Stimulated activated CD8-positive, alpha-beta memory T cell treated with anti-CD3 and anti-CD28 coated beads, Interleukin-7, amount 100 ng/mL, for 24 hours (primary cell): ENCODE measurements at places on chromosomes 5 and 9.

DNA sequence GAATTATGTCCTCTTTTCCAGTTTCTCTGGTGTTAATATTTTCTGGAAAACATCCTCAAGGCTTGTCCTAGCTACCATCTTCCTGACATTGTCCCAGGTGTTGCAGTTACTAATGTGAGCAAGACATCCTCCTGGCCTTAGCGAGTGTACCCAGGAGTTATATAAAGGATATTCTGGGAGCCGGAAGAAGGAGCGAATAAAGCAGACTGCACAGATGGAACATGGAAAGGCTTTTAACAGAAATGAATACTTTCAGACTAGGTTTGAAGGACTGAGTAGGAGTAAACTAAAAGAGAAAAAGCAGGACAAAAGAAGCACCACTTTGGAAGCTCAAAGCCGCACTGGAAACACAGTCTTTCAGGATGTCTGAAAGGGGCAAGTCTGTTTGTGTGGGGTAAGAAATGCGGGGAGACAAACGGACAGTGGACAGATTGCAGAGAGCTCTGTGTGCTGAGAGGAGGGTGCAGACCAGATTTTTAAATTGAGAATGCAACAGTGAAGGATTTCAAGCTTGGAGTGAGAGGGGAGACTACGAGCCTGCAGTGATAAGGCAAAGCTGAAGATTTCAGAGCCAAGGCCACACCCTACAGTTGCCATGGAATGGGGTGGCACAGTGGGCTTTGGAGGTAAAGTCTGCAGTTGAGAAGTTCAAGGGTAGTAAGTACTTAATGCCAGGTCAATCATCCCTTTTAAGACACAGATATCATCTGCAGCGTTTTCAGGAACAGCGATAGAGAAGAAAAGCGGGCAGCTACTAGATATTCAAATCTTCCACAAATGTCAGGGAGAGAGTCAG lies 94.1 kb upstream of the TAF11L2 start:
- no peak for DNase-seq

DNA sequence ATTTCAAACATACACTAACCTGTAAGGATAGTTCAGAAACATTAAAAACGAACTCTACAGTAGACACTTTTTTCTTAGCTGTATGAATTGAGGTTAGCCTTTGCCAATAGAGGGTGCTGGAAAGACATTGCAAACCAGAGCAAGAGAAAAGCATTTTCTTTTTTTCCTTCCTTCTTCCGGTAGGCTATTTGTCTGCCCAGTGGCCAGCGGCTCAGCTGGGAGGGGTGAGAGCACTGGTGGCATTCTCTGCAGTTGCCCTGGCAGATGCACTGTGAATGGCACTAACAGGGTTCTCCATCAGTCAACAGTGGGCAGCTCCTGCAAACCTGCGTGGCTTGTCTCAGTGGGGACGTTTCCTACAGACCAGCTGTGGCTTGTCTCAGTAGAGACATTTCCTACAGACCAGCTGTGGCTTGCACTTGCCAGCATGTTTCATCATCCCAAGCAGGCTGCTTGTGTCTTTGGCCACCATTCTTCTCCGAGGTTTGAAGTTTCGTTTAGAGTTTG lies 984.5 kb upstream of the CDH18 start:
- no peak for DNase-seq

- DNase-seq: no peak
Measured at GRCh38 chr9:112860451-112860850, 30.2 kb downstream of the SLC46A2 start.

DNA sequence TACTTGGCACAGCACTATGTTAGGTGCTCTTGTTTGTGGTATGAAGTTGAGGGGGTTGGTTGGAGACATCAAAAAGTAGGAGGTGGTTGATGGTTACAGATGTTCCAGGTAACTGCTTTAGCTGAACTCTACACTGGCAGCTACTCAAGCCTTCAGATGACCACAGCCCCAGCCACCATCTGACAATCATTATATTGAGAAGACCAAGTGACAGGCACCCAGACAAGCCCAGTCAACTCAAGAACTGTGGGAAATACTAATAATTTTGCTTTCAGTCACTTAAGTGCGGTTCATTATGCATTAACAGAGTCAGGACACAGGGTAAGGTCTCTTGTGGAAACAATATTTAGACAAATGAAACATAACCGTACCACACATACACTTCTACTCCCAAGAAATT lies 38.9 kb upstream of the SLIT3 start:
- DNase-seq: no peak

GRCh38 chr5:9947225-9947714 lies 302.4 kb downstream of the ATPSCKMT start:
- DNase-seq: no peak

DNA sequence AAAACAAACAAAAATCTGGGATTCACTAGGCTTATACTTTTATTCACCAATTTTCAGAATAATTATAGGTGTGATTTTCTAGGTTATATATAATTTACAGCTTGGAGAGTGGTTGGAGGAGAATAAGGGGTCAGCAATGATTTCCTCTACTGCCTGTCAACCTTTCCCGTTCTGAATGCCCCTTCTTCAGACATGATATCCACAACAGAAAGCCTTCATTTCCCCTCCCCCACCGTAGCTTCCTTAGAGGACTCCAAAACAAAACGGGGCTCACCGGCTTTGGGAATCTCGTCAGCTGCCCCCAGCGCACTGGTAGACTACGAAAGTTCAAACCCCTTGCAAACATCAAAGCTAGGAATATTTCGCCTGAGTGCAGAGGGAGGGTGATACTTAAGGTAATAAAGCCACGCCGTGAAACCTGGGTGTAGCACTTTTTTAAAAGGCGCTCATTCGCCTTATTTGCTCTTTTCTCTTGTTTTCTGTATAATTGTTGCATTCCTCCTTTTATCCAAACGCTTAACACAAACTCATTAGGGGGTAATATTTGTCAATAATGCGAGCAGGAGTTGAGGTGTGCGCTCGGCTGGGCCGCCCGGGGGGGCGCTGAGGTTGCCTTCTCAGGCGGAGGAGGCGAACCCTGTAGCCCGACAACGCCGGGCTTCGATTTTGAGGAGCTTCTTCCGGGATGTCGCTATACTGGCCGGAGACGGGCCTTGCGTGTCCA lies 2.4 kb downstream of the OTP start:
- DNase-seq: no peak

- no peak for DNase-seq
Measured at GRCh38 chr5:1479581-1480188, 34.4 kb upstream of the SLC6A3 start.

GRCh38 chr9:85713897-85714296 lies 27.9 kb downstream of the AGTPBP1 start:
- no peak for DNase-seq

- DNase-seq: no peak
Measured at GRCh38 chr5:20300110-20300509, 312.1 kb upstream of the CDH18 start.

GRCh38 chr5:109812698-109813097 lies 123.0 kb downstream of the MAN2A1 start:
- DNase-seq: no peak

GRCh38 chr9:77751341-77752091 lies 103.4 kb upstream of the GNA14 start:
- DNase-seq: no peak

- DNase-seq: no peak
Measured at GRCh38 chr5:3694819-3695218, 99.2 kb downstream of the IRX1 start.

DNA sequence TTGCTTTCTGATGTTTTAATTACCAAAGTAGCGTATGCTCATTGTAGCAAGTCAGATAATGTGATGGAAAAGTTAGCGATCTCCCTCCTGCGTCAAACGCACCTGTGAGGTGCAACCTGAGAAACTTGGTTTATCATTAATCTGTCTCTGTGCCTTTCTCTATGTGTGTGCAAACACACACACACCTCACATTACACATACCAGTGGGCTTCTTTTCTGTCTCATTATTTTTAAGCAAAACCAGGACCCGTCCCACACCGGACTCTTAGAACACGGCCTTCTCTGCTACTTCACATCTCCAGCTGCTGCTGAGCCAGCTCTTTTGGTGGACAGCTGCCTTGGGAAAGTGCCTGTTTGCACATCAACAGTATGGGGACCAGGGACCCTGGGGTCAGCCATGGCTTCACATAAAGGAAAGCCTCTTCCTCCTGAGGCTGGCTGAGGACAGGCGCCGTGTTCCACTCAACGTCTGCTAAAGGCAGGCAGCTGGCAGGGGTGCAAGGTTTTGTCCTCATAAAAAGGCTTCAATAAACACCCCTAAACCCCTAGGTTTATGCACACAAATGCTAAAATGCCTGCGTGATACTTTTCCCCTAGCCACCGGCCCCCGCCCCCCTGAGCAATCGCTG lies 44.2 kb downstream of the MRPL36 start:
- DNase-seq: no peak

GRCh38 chr5:142664636-142665035 lies 21.3 kb downstream of the FGF1 start:
- no peak for DNase-seq

DNA sequence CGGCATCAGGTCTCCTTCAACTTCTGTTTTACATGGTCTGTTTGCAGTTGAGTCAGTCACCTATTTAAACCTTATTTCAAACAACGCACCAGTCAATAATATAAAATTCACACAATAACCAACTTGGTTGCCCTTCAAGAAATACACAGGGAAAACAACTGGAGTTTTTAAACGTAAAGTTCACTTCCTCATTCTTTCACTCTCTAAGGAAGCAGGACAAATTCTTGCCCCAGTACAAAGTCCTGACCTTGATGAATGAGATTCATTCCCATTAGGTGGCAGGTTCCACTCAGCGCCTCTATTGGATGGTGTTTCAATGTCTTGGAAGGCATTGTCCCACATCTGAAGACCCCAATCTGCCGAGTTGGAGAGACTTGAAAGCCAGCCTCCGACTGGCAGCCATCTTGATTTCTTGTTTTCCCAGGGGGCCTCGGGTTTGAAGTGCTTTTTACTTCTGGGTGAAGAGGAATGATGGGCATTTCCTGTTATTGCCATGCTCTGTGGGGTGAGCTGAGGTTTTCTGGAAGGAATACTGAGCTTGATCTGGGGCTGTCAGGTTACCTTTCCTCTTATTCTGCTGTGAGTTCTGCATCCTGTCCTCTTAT lies 105.0 kb downstream of the ACER2 start:
- DNase-seq: no peak

DNA sequence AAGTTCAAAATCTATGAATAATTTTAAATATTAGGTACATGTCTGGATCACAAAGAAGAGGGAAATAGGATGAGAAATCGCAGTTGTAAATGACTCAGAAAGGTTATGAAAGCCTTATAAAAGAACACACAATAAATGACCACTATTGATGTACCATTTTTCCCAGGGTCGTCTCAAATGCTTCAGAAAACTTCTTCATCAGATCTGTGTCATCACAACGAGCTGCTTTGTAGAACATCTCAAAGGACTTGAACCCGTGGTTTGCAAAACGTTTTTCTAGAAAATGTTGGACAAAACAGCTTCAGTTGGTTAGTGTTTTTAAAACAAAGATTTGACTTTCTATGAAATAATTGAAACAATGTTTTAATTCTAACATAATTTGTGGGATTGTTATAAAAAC lies 100.1 kb downstream of the SVEP1 start:
- no peak for DNase-seq
